ENCODE measurements at places on chromosomes 2 and 18.

DNA sequence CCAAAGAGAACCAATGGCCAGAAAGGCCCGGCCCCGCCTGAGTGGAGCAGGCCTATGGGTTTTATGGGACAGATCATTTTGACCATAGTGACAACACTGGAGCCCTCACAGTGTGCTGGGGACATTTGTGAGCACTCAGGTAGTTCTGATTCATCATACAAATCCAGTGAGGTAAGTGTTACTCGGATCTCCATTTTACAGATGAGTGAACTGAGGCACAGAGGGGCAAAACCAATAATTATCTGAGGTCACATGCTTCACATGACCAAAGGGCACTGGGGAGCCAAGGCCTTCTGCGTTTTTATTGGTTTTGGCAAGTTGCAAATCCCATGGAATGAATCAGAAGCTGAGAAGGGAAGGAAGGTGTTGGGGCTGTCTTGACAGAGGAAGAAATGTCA is 111.5 kb upstream of the MGAT5 start:
- no peak for DNase-seq

DNA sequence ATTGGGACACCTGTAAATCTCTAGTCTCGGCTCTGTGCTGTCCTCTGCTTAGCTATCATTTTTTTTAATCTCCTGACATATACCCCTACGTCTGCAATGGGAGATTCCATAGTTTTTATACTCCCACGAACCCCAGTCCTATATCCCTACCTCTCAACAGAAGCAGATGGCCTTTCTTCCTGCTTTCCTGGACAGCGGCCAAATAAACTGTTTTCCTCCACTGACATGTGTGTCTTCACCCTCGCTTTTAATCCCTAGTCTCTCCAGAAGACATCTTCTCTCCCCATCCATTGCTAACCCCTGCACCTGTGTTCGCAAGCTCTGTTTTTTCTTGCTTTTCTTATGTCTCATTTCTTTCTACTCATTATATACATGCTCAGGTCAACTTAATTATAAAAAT is 395.4 kb downstream of the EPHA4 start:
- no peak for DNase-seq

DNA sequence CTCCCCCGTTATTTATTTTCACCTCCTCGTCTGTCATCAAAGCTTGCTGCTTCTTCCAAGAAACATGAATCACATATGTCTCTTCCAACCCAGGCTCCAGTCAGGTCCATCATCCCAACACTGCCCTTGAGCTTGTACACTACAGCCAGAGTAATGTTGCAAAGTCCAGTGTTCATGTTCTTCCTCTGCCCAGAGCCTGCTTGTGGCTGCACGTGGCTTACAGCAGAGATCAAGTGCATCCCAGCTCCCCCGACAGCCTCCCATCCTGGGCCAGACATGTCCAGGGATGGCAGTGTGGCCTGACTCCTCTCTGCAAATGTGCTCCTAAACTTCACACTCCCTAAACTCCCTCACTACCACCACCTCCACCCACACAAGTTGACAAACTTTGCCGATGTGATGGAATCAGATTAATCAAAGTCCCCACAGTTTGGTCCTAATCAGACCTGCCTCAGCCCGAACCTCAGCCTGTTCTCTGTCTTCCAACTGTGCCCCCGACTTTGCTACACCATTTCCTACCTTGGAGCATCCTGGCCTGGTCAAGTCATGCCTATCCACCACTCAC is 54.2 kb upstream of the MAPRE3 start:
- DNase-seq: no peak

GRCh38 chr2:16870491-16871076 is 204.9 kb upstream of the CYRIA start:
- DNase-seq: no peak

- no peak for DNase-seq
Observed at GRCh38 chr2:18991177-18992168, 366.9 kb downstream of the OSR1 start.

- DNase-seq: no peak
Observed at GRCh38 chr2:20852670-20853069, 29.8 kb upstream of the LDAH start.

GRCh38 chr2:237691029-237691907 is 63.9 kb downstream of the LRRFIP1 start:
- DNase-seq: no peak

GRCh38 chr18:41126541-41127235 is 828.3 kb upstream of the PIK3C3 start:
- no peak for DNase-seq

All from stimulated activated CD8-positive, alpha-beta memory T cell treated with anti-CD3 and anti-CD28 coated beads, Interleukin-15, amount 100 ng/mL, for 24 hours (primary cell).